Sigmoid colon (tissue), 7 donors: ENCODE measurements at places on chromosomes 7 and 10.
A peak's percentile ranks its signal among the peaks of the same experiment; 100 is the strongest.

DNA sequence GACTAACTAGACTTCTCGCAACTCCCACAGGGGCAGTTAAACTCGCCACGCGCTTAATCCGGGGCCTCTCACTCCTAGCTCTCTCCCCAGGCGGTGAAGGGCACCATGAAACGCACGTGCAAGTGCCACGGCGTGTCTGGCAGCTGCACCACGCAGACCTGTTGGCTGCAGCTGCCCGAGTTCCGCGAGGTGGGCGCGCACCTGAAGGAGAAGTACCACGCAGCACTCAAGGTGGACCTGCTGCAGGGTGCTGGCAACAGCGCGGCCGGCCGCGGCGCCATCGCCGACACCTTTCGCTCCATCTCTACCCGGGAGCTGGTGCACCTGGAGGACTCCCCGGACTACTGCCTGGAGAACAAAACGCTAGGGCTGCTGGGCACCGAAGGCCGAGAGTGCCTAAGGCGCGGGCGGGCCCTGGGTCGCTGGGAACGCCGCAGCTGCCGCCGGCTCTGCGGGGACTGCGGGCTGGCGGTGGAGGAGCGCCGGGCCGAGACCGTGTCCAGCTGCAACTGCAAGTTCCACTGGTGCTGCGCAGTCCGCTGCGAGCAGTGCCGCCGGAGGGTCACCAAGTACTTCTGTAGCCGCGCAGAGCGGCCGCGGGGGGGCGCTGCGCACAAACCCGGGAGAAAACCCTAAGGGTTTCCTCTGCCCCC, 19.5 kb downstream of the WNT8B start:
- peak; percentile 80 for DNase-seq

DNA sequence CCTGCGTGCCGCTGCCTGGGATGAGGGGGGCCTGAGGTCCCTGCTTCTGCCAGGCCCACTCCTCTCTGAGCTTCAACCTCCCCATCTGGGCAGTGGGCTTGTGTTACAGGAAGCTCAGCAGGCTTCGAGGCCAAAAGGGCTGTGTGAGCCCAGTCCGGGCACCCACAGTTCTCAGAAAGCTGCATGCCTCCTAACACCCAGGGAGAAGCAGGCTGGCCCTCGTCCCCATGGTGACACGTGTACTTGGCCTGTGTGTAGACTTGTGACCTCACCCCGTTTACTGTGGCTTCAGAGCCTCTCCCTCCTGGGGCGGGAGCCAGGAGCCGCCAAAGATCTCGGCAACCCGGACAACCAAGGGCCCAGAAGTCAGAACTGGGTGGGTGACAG, 2.2 kb upstream of the GRIFIN start:
- DNase-seq = peak; percentile 87

DNA sequence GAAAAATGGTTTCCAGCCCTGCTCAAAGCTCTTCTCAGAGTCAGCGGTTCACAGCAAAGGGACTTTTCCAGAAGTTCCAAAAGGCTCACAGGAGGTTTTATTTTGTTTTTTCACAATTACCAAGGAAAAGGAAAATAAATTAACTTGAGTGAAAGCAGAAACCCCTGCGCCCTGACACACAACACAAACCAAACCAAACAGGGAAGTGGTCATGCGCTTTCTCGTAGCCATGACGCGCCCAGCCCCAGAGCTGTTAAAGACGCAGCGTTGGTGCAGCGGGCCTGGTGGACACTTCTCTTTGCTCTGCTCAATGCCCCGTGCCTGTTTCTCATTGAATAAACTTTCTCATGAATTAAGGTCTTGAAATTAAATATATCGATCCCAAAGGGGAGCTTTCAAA, 134.4 kb upstream of the LYZL2 start:
- DNase-seq = peak; percentile 95

DNA sequence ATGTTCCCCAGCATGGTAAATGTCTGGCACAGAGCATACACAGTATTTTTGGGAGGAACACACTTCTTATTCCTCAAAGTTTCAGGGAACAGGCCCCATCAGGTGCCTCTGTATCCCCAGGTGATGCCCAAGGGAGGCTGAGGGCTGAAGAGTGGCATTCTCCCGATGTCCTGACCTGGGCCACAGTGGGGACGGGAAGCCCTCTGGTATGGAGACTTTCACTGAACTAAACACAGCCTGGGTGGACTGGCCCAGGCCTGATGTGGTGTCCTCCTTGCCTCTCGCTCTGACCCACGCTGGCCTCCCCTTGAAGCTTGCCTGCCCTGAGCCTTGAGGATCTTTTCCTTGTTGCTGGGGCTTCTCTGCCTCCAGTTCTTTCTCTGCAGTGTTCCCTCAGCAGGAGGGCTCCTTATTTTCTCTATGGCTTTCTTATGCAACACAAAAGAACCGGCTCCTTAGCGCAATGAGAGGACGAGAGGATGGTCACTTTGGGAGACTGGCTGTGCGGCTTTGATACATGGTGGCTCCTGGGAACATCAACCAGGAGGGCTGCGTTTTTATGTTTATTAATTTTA, 157.5 kb upstream of the TNS3 start:
- DNase-seq = no peak

DNA sequence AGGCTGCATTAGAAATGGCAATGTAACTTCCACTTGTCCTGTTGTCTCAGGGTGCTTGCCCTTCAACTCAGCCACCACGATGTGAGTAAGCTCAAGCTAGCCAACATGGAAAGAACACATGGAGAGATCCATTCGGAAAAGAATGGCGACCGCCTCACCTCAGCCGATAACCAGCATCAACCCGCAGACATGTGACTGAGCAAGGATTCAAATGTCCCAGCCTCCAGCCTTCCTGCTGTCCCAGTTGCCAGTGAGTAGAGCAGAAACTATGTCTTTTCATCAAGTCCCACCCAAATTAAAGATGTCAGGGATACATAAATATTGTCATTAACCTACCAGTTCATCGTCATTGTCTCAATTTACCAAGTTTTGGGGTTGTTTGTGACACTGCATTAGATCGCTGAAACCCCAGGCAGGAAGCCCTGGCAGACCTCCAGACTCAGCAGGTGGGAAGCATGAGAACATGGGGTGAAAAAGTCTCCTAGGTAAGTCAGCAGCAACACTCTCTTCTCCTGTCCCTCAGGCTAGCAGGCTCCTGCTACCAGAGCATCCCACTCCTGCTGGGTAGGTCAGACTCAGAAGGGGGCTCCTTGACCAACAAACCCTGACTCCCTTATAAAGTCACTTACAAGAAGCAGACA, 67.0 kb downstream of the OSBPL3 start:
- no peak for DNase-seq

GRCh38 chr7:31890198-31890597, 180.0 kb downstream of the PDE1C start:
- DNase-seq = peak; percentile 63

DNA sequence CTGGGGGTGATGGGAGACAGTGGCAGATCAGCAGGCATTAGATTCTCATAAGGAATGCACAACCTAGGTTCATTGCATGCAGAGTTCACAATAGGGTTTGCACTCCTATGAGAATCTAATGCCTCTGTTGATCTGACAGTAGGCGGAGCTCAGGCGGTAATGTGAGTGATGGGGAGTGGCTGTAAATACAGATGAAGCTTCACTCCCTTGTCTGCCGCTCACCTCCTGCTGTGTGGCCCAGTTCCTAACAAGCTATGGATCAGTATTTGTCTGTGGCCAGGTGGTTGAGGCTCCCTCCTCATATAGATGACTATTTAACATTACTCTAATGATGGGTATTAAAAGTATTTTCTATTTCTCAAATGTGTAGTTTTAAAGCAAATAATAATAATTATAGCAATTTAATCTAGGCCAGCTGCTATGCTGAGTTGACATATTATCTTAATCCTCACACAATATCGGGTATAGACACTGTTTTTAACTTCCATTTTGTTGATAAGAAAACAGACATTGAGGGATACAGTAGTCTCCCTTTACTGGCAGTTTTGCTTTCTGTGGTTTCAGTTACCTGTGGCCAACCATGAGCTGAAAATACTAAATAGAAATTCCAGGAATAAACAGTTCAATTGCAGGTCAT, 39.9 kb downstream of the KIF20B start:
- DNase-seq = no peak

GRCh38 chr10:60387531-60387930, 2.1 kb downstream of the ANK3 start:
- DNase-seq = no peak

DNA sequence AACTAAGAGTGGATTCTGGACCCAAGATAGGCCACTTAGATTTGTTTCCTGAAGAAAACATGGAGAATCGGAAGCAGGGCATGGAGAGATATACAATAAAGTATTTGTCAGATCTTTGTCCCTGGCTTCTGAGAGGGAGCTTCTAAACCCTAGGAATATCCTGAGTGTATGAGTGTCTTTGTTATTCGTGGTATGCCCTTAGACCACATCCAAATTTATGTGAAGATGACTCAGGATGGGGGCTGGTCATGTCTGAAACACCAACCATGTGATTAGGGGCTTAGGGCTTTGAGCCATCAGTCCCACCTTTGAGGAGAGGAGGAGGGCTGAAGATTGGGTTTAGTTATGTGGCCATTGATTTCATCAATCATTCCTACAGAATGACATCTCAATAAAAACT, 69.7 kb upstream of the PLPP4 start:
- DNase-seq = no peak
